ENCODE measurements at places on chromosomes 12 and 14.

DNA sequence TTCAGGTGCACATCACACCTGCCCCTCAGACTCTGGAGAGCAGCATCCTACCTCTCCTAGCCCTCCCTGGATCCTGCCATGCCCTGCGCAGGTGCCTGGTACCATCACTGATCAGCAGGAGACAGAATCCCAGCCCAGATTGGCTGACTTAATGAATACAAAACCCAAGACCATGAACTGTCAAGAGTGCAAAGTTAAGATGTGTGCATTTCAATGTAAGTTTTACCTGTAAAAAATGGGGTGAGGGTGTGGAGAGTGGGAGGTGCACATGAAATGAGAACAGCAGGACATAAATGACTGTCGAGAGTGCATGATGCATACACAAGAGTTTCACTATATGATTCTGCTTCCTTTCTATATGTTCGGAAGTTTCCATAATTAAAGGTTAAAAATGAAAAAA lies 57.9 kb upstream of the GPR68 start:
- DNase-seq = no peak

GRCh38 chr14:51942971-51943370 lies 46.4 kb upstream of the RTRAF start:
- no peak for DNase-seq

GRCh38 chr14:100416081-100416680 lies 93.0 kb downstream of the SLC25A47 start:
- DNase-seq = no peak

GRCh38 chr12:92703786-92704185 lies 997 bp downstream of the PLEKHG7 start:
- DNase-seq = no peak

GRCh38 chr12:95002754-95003153 lies 743 bp downstream of the NDUFA12 start:
- DNase-seq = no peak

DNA sequence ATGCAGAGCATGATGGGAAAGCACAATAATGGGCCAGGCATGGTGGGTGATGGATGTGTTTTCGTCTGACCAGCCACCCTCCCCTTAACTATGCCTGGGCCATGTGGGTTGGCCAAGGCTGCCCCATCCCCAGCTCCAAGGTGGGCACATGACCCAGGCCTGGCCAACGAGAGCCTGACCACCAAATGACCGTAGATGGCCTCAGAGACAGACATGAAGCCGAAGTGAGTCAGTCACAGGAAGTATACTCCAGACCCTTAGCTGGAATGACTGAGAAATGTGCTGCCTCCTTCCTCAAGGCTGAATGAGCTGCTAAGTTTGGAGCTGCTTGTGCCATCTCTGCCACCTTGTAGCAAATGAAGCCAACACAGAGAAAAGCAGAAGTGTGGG lies 233.6 kb downstream of the BCL11B start:
- DNase-seq = no peak

GRCh38 chr12:63940310-63941005 lies 96.0 kb downstream of the SRGAP1 start:
- DNase-seq = no peak

DNA sequence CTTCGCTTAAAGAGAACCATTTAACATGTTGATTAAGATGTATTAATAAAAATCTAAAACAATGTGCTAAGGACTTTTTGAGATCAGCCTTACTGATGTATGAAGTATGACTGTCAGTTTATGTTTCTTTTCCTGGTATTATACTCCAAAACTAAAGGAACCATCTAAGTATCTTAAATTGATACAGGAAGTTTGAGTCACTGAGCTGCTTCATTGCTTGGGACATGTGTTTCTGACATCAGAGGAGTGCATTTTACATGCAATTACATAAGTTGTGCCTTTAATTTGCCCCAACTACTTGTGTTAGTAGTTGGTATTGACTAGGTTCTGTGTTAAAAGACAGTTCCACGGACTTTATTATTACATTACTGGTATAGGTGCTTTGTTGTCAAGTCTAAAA lies 50.9 kb downstream of the PROX2 start:
- DNase-seq = no peak

DNA sequence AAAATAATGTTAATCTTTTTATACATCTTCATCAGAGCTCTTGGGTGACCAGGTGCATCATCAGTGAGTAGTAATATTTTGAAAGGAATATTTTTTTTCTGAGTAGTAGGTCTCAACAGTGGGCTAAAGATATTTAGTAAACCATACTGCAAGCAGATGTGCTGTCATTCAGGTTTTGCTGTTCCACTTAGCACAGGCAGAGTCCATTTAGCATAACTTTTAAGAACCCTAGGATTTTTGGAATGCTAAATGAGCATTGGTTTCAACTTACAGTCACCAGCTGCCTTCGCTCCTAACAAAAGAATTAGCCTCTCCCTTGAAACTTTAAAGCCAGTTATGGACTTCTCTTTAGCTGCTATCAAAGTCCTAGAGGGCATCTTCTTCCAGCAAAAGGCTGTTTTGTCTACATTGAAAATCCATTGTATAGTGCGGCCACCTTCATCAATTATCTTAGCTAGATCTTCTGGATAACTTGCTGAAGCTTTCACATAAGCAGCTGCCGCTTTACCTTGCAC lies 24.6 kb downstream of the RIMKLB start:
- DNase-seq = no peak

- no peak for DNase-seq
Observed at GRCh38 chr14:89626233-89626806, 209.3 kb upstream of the FOXN3 start.

DNA sequence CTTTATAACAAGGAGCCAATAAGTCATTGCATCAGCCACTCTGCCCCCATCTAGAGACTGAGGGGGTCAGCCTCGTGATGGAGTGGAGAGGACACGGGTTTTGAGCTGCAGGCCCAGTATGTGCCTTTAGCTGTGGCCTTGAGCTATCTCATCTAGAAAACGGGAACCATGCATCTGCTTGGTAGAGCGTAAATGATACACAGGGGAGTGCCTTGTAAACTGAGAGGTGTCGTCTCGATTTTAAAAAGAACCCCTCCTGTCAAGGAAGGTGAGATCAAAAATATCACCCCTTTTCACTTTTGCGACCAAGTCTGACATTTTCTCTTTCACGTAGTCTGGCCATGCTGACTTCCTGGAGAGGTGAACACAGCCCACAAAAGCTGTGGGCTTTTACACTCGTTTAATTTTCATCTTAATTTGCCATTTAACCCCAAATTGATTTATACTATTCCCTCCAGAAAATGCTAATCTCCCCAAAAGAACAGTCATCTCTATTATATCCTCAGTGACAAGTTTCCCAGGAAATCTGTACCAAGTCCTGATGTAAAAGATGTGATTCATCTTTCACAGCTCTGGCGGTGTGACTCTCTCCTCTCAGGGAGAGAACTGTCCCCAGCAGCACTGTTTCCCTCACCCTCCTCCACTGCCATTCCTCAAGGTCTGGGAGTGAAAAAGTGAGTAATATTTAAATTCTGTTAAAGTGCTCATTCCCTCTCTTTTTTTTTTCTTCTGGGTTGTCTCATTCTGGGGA lies 30.6 kb downstream of the VCPKMT start:
- no peak for DNase-seq

GRCh38 chr14:88683119-88683518 lies 109.6 kb downstream of the EML5 start:
- DNase-seq = no peak

DNA sequence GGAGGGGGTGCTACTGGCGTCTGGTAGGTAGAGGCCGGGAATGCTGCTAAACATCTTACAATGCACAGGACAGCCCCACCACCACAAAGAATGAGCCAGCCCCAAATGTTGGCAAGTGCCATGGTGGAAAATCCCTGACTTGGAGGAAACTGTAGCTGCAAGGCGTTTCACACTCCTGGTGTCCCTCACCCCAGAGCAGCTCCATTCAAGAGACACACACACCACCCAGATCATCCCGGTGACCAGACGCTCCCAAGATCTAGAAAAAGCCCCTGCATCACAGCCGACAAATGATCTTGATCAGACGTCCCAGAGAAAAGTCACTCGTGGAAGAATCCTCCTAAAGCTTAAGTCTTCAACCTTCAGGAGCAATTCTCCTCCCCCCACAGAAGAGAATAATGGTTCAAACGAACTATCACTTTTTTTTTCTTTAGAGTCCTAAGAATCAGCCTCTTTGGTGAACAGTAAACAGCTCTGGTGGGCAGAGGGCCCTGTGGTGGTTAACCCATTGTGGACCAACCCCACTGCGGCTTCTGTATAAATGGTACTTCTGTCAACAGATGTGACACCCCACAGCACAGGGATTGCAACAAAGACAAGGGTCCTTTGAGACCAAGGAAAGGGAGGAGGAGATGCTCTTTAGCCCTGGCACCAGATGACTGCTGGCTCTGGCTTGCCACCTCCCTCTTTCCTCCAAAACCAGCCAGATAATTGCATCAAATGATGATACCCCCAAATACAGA lies 2.7 kb downstream of the GLTP start:
- DNase-seq = no peak

GRCh38 chr12:54629925-54630324 lies 4.8 kb downstream of the LACRT start:
- no peak for DNase-seq

GRCh38 chr12:107317751-107318555 lies 224.6 kb upstream of the CRY1 start:
- peak; percentile 88 for DNase-seq

DNA sequence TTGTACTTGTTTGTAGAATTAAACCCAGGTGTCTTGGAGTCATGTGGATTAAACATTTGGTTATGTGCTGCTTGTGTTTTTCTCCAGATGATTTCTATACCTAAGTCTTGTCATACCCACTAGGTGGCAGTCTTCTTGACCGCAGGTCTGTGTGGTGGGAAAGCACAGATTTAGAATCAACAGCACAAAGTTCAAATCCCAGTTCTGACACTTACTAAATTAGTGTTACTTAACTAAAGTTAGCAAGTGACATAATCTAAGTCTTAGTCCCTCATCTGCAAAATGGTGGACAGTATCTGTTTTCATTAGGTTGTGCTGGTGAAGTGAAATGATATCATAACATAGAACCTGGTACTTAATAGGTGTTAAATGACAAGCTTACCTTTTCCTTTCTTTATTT lies 151.0 kb upstream of the ARHGAP5 start:
- DNase-seq = no peak

- no peak for DNase-seq
Observed at GRCh38 chr12:89461649-89462612, 62.7 kb downstream of the GALNT4 start.

DNA sequence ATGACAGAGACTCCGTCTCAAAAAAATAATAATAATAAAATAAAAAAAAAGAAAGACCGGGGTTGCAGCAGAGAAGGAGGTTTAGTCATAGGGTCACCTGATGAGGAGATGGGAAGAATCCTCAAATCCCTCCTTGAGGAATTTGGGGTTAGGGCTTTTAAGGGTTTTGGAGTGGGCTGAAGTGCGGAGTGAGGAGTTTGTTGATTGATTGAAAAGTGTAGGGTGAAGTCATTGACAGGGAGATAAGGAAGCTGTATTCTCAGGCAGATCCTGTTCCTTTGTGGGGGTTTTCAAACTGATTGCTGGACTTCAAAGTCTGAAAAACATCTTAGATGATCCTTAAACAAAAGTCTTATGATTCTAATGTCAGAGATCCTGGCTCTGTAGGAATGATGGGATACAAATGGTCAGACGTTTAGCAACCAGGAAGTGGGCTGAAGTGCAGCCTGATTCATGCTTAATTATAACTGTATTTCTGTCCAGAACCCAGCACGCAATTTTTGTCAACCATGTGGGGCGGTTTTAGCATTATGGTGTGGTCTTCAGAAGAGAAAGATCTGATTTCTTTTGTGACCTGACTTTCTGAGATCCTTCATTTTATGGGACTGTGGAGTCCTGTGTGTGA lies 16.0 kb downstream of the FNTB start:
- no peak for DNase-seq

- DNase-seq = no peak
Observed at GRCh38 chr12:45827974-45828373, 98.5 kb downstream of the ARID2 start.

GRCh38 chr12:57201631-57202030 lies 15.0 kb upstream of the NXPH4 start:
- DNase-seq = no peak

- DNase-seq = no peak
Observed at GRCh38 chr12:12181511-12181910, 85.3 kb downstream of the LRP6 start.

- no peak for DNase-seq
Observed at GRCh38 chr12:52223406-52224039, 9.5 kb upstream of the KRT7 start.

DNA sequence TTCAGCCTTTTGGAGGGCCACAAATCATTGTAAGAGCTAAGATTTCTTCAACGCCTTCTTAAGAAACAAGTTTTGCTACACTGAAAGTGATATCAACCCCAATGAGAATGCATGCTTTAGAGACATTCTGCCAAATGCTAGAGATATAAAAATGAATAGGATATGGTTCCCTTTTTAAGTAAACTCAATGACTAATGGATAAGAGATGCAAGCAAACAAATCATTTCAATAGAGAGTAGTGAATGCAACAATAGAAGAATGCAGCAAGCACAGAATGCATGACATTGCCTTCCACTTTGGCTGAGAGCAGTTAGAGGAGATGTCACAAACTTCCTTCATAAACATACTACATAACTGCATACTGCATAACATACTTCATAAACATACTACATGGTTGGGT lies 116.4 kb downstream of the PDZRN4 start:
- DNase-seq = no peak

GRCh38 chr12:6896846-6897435 lies 7.7 kb upstream of the LRRC23 start:
- no peak for DNase-seq

GRCh38 chr12:40086471-40086870 lies 19.4 kb downstream of the SLC2A13 start:
- DNase-seq = no peak

GRCh38 chr14:92185559-92185958 lies 63.8 kb downstream of the CPSF2 start:
- no peak for DNase-seq

Data from ureter (tissue), 1 donor.